HFFc6 (cell line): ENCODE measurements at places on chromosomes 5 and 9. TPM values are rescaled to one million over a fixed set of nuclear protein-coding genes. Genes with fewer than 3 reads are reported as not detected.

GRCh38 chr5:151144275-151144674 lies 13.3 kb downstream of the ANXA6 start:
- DNase-seq: no peak

LRRC19 gene
- total RNA-seq: not detected in 3 replicates

- no peak for DNase-seq
Observed at GRCh38 chr9:116087246-116087645, 66.3 kb upstream of the PAPPA start.

DNA sequence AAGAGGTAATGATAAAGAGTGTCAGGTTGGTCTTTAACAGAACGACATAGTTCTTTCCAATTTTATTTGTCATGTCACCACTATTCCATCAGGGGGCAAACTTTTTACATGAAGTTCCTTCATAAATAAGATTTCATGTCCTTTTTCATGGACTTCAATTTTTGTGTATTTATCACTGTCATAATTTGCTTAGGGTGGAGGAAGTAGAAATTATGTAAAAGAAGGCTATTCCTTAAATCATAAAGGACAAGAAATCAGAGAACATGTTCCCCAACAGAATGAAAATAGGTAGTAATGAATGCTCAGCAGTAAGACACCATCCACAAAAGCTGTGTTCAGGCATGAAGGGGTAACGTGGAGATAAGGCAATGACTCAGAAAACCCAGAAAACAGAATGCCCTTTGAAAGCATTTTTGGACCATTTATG lies 72.7 kb downstream of the ZFAND5 start:
- peak; percentile 35 for DNase-seq

DNA sequence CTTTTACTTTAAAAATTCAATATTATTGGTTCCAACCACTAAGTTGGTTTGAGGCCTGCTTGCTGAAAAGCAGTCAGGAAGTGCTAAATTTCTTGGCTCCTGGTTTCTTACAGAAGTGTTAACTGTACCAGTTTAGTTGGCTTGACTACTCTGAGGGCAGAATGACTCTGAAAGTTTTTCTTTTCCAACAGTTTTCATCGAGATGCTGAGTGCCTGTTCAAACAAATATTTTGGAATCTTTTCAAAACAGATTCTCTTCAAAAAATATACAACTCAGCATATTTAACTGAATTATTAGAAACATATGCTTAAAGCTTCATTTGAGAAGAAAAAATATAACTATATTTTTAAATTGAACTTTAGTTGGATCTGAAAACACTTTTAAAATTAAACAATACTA lies 37.0 kb downstream of the SLC38A9 start:
- no peak for DNase-seq

SLC34A3 gene
- total RNA-seq: not detected in 3 replicates

DNA sequence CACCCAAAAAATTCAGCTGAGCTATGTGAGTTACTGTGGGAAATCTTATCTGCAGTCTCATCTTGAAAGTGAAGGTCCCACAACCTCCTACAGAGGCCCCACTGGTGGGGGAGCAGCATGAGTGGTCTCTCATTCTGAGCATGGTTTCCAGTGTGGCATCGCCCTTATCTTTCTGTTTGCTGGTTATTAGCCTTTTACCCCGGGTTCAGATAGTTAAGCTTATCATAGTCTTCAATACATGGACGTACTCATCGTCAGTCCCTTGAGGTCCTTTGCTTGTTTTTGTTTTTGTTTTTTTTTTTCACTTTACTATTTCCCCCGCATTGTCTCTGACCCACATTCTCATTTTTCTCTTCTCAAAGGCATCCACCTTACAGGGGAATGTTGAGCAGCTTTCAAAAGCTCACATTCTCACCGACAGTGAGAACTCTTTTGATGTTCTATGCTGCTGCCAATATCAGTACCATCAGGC lies 7.7 kb upstream of the HAVCR2 start:
- no peak for DNase-seq

BAG1 gene
- 28.2 to 34.4 TPM (median 31.3 TPM) in 3 replicates for total RNA-seq
